SJCRH30 (cell line): ENCODE measurements at places on chromosomes 3 and 15.
A peak's percentile ranks its signal among the peaks of the same experiment; 100 is the strongest.

DNA sequence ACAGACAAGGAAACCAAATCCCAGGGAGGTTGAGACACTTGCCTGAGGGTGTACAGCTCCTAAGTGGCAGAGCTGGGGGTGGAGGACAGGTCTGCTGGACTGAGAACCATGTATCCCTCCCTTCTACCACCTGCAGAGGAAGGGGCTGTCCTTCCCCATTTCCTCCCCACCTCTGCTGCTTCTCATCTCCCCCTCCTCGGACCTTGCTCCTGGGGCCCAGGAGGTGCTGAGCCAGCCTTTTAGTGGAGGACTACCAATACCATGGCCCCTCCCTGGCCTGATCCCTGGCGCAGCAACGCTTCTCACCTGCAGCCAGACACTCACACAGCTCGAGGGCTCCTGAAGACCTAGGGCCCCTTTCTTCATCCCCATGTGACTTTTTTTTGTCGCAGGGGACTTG lies 50.4 kb downstream of the IDH2 start:
- no peak for DNase-seq

GRCh38 chr15:65558336-65558735 lies 28.1 kb downstream of the HACD3 start:
- DNase-seq = no peak

DNA sequence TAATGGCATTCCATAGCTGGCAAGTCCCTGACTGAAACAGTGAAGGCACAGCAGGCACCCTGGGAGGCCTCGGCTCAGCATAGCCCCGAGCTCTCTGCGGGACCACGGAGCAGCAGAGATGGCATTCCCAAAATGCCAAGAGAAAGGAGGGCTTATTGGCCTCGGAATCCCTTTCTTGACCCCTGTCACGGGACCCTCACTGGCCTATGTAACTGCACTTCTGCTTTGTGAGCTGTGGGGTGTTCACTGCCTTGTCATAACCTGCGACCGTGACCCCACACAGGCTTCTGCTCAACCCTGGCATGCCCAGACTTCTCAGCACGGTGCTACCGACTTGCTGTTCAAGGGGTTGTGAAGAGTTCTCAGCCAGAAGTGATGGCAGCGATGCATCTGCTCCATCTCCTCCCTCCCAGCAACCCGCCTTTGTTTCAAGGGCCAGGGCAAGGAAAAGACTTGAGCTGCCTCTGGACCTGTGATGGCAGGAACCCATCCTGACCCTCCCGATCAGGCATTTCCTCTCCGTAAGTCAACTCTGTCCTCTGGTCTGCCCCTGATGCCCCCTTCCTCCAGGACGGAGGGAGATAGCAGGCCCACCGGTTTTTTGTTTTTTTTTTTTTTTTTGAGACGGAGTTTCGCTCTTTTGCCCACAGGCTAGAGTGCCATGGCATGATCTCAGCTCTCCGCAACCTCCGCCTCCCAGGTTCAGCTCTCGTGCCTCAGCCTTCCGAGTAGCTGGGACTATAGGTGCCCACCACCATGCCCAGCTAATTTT lies 30.5 kb downstream of the EHD4 start:
- no peak for DNase-seq

GRCh38 chr3:3735919-3736318 lies 63.3 kb upstream of the LRRN1 start:
- DNase-seq = no peak

DNA sequence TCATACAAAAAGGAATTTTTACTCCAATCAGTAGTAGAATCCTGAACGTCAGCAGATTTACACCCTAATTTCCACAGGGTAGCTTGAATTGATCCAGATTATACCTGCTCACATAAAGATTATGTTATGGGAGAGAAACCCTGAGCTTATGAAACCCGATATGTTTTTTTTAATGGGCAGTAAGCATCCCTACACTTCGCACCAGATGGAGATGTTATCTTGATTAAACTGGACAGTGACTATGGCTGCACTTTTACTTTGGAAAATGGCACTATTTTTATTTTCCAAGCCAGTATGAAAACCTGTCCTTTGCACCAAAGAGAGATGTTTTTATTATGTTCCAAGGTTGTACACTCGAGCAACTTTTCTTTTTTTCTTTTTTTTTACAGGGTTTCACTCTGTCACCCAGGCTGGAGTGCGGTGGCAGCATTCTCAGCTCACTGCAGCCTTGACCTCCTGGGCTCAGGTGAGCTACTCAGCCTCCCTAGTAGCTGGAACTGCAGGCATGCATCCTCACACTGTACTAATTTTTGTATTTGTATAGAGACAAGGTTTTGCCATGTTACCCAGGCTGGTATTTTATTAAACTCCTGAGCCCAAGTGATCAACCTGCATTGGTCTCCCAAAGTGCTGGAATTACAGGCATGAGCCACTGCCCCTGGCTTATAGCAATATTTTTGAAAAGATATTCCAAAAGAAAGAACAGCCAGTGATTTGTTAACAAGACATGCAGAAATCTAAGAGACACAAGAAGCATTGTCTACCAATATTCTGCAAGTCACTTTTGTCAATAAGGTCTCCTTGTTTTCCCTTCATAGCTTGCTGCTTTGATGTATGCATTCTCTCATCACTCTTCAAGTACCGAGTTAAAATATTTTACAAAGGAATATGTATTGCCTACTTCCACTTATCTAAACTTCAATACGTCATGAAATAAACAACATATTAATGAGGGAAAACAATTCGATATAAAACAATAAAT lies 1412.6 kb downstream of the ZPLD1 start:
- DNase-seq = no peak

GRCh38 chr3:184180165-184180564 lies 5.5 kb downstream of the AP2M1 start:
- no peak for DNase-seq

GRCh38 chr3:126676919-126677705 lies 22.2 kb upstream of the TXNRD3 start:
- DNase-seq = no peak

DNA sequence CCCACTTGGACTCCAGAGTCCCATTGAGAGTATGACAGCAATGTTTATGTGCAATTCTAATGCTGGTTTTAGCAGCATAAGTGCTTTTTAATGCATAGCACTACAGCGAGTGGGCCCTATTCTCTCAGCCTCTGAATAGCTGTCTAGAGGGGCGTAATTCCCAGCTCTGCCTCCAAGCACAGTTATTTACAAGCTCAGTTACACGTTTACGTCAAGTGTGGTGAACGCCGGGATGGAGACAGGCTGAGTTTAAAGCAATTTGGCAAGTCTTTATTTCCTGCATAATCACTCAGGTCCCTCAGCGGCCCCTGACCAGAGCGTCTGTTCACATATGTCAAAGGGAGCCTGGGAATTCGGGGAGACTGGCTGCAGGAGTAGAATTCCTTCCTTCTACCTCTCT lies 43.9 kb downstream of the SOX14 start:
- DNase-seq = no peak

DNA sequence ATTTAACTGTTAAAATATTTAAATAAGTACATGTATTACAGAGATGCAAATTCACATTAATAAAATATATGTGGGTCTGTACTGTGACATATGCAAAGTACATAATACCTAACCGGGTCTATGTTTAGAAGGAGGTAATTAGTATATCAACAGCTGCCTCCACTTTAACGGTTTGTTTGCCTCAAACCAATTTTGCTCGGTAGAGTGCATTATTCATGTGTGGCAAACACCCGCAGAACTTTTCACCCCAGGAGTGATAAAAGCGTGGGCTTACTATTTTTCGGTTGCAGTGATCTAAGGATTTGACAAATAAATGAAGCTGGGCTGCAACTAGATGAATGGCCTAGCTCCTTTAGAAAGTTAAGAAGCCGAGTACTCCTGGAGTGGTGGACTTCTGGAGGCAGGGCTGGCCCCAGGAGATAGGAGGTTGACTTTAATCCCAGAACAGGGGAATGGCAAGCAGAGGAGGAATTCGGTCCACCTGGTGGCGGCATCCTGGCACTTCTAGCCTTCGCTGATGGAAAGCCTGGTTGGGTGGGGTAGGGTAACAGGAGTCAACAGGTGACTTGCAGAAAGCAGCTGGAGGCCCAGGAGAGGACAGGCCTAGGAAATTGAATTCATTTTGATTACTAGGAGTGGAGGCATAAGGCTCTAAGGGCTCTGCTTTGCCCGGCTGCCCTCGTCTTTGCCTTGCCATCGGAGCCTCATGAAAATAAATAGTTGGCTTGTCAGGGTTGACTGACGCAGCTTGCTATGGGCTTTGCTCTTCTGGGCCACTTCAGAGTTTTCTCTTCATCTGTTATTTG lies 2.4 kb downstream of the SLCO3A1 start:
- peak; percentile 67 for DNase-seq

DNA sequence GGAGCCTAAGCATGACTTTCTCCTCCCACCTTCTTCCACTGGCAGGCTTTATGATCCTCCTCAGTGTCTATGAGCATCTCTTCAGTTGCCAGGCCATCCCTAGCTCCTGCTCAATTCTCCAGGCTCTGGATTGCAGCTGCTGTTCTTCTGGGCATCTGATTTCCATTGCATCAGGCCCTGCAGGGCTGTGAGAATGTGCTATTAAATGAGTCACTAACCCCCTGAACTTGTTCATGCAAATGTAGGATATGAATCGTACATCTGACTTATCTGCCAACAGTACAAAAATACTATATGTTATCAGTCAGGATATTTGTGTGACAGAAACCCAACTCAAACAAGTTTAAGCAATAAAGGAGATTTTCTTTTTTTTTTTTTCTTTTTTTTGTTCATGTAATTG lies 11.9 kb downstream of the GPR176 start:
- peak; percentile 71 for DNase-seq

- no peak for DNase-seq
Observed at GRCh38 chr3:171690281-171690680, 120.0 kb downstream of the PLD1 start.

GRCh38 chr3:192906940-192907339 lies 10.7 kb downstream of the MB21D2 start:
- DNase-seq = no peak

- DNase-seq = no peak
Observed at GRCh38 chr3:33171580-33171979, 47.0 kb downstream of the SUSD5 start.
